ENCODE measurements at places on chromosomes 5 and 9.
A peak's percentile ranks its signal among the peaks of the same experiment; 100 is the strongest.

DNA sequence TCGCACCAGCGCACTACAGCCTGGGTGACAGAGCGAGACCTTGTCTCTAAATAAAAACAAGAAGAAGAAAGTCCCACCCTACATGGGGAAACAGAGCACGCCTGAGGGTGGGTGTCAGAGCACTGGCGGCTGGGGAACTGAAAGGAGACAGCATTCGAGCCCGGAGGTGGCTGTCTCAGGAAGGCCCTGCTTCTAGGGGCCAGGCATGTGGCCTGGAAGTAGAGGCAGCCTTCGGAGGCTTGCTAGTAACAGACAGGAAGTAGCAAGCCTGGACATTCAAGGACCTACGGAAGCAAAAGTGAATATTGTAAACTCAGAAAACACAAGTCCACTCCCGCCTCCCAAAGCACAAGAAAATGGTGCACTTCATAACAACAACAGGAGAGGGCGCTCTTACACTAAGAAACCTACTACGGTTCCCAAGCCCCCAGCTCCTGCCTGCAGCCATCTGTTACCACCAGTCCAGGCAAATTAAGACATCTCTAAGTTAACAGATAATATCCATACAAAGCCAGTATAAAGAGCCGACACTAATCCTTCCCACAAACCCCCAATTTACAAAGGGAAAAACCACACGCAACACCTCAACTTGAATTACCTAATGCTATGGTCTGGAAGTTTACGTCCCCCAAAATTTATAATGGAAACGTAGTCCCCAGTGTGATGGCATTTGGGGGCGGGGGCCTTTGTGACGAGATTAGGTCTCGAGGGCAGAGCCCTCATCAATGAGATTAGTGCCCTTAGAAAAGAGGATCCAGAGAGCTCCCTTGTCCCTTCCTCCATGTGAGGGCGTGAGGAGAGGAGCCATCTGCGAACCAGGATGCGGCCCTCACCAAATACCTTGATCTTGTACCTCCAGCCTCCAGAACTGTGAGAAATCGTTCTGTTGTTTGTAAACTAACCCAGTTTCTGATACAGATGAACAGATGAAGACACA, 7.7 kb downstream of the RASGEF1C start:
- no peak for DNase-seq

- no peak for DNase-seq
Measured at GRCh38 chr9:32264170-32264864, 120.1 kb upstream of the ACO1 start.

DNA sequence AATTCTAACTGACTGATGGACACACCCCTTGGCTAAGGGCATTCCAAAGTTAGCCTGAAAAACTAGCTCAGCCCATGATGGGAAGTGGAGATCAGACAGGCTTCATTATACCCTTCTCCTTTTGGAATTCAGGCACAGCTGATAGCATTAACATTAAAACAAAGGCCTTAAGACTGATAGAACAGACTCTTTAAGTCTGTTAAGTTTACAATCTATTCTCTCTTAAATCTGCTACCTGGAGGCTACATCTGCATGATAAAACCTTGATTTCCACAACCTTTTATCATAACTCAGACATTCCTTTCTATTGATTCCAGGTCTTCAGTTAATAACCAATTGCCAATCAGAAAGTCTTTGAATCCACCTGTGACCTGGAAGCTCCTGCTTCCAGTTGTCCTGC, 281.4 kb downstream of the TUSC1 start:
- DNase-seq, result no peak

- DNase-seq, result peak; percentile 89
Measured at GRCh38 chr9:87148331-87149104, 201.2 kb upstream of the GAS1 start.

DNA sequence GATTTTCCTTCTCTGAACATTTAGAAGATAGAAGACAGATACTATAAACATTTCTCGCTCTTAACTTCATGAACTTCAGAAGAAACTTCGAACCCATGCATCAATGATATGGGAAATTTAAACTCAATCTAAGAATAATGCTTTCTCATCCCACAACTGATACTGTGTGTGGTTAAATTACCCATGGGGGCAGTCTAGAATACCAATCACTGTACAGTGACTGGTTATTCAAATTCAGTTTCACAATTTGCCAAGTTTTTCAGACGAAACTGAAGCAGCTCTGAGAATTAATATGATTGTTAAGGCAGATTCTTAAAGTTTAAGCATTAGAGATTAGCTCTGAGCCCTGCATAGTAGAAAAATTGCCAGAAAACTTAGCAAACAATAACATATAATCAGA, 431.0 kb downstream of the SH3GL2 start:
- DNase-seq, result no peak

DNA sequence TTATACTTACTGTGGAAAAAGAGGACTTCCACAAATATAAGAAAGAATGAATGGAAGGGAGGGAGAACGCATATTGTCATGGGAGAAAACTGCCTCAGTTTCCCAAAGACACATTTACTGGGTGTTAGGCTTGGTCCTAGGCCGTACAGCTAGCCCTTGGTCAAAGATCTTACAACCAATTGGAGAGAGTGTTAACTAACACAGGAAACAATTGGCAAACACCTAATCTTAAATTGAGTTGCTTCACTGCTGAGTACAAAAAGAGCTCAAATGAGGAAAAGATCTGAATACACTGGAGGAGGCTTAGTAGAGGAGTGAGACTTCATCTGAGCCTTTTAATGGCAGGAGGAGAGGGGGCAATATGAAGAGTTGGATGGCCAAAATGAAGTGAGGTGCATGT, 161.7 kb downstream of the GLIS3 start:
- DNase-seq, result no peak

DNA sequence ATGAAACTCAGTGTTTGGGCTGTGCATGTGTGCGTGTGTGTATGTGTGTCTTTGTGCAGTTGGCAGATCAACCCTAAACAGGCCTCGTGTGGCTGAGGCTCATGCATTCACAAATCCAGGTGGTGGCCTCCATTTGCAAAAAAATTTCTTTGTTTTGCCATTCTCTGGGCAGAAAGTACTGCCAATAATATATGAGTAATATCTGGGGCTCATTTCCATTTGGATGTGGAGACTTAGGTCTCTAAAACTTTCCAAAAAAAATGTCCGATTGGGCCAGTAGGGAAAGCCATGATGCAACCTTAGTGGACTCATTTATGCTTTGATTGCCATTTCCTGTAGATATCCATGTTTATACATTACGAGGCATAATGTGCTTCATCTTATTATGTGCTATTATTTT, 77.9 kb upstream of the RPS23 start:
- no peak for DNase-seq

- DNase-seq, result no peak
Measured at GRCh38 chr9:37453827-37454226, 11.4 kb downstream of the ZBTB5 start.

GRCh38 chr5:31064215-31064614, 129.3 kb upstream of the CDH6 start:
- no peak for DNase-seq

Measured in left ventricle myocardium inferior (tissue), 1 donor.